ENCODE measurements at places on chromosomes 1 and 21.

DNA sequence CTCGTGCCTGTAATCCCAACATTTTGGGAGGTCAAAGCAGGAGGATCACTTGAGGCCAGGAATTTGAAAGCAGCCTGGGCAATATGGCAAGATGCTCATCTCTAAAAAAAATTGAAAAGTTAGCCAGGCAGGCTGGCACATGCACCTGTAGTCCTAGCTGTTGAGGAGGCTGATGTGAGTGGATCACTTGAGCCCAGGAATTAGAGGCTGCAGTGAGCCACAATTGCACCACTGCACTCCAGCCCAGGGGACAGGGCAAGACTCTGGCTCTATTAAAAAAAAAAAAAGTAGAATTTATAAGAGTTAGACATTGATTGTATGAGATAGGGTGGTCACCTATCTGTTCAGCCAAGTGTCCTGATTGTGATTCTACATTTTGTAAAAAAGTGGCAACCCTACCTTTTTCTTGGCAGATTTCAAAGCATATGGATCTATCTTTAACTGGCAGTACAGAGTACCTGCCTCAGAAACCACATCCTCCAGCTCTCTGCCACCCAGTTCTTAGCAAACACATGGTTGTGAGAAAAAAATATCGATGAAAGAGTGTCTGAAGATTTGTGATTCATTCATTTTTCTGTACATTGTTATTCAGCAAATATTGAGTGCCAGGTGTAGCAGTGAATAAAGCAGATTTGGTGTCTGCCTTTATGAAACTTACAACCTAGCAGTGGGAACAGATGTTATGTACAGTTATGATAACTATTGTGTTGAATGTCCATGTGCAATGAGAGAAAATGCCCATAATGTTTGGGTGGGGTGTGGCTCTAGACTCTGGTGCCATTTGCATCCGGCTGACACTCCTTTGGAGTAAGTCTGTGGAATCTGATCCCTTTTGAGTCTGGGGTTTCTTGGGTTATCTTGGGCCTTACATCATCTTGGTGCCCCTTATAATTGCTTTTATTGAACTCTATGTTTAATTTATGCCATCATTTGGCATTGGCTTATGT lies 82.5 kb downstream of the ST3GAL3 start:
- DNase-seq = no peak

GRCh38 chr1:206705191-206705590 lies 20.5 kb downstream of the MAPKAPK2 start:
- peak; percentile 20 for DNase-seq

GRCh38 chr1:59498640-59499039 lies 201.7 kb downstream of the FGGY start:
- no peak for DNase-seq

DNA sequence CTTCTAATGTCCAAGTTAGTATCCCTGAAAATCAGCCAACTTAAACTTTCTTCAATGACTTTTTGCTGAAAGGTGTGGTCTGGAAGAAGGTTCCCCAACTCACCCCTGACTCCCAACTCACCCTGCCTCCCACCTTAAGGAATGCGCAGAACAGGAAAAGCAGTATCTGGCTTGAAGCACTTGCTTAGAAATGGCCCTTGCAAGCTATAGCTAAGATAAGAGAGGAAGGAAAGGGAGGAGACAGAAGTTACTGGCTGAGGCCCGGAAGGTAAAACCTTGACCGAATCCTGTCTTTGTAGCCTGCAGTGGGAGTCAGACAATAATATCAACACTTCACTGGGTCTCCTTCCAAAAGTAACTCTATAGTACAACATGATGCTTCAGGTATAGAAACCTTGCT lies 2.9 kb downstream of the CYYR1 start:
- DNase-seq = no peak

DNA sequence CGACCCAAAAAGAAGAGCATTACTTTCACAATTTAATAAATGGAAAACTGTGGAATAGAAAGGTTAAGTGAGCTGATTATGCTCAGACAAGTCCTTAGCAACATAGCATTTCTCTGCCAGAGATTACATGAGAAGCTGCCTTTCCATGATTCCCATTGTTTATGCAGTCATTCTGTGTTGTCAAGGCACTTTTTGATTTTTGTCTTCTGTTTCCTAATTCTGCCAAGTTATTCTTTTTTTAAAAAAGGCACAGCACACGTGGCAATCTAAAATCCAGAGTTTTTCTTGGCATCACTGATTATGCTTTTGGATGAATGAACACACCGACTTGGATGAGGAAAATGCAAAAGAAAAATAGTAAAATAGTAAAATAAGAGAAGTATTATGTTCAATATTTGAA lies 185.0 kb downstream of the RGS7 start:
- no peak for DNase-seq

GRCh38 chr1:162571696-162572095 lies 10.2 kb downstream of the UAP1 start:
- no peak for DNase-seq

DNA sequence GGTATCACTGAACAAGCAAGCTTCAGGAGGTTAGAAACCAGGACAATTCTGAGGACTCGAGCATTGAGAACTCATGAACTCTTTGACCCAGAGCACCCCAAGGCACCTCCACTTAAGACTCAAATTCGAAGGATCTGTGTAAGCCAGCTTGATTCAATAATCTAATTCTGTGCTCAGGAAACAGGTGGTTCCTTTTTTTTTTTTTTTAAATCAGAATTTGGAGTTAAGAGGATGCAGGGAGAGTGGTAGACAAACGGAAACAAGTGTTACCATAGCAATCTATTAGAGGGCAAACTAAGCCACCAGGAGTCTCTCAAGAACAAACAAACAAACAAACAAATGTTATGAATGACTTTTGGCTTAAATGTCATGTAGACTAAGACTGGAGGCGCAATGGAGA lies 53.8 kb upstream of the DPH5 start:
- DNase-seq = no peak

GRCh38 chr1:31779687-31780086 lies 15.5 kb upstream of the ADGRB2 start:
- no peak for DNase-seq

GRCh38 chr1:184531296-184531695 lies 144.5 kb downstream of the C1orf21 start:
- DNase-seq = no peak

DNA sequence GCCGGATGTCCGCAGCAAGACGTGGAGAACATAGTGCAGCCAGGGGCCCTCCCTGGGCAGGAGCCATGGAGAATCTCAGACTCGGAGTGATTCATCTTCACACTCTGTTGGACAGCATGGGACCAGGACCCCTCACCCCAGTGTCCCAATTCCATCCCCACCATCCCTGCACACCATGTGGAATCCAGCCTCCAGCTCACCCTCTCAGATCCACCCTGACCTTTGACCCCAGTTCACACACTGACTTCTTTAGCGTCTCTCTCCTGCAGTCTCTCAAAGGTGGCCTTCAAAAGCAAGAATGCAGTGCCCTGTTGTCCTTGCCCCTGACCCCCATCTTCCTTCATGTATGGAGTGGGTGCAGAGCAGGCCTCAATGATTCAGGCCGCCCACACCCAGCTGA lies 2.1 kb upstream of the TNNI1 start:
- DNase-seq = no peak

DNA sequence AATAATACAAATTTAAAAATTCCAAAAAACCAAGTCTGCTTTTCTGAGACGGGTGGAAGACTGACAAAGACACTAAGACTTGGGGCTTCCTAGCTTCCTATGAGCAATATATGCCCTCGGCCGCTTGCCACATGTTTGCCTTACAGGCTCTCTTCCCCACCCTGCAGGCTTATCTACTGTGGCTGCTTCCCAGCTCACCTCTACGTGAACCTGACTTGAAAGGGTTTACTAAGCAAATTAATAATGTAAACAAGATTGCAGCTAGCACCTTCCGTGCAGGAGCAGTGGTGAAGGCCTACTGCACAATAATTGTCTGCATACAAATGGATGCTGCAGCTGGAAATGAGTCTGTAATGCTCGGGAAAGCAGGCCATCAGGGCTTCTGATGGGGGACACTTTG lies 152.9 kb upstream of the DAB1 start:
- no peak for DNase-seq

GRCh38 chr1:162994921-162995320 lies 74.2 kb upstream of the RGS4 start:
- no peak for DNase-seq

DNA sequence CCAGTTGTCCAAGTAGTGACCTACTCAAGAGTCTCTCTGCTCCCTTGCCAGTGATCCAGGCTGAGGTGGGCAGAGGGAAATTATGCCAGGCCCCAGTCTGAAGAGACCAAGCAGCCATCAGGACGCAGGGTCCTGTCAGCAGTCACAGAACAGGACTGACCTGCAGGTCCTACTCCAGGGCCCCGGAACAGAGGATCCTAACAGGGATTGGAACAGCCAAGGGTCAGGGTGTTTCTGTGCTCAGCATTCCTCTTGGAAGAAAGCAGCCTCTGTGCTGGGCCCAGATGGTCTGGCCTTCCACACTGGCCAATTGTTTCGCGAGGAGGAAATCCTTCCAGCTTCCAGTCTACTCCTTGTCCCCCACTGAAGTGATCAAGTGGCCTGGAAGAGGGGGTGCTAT lies 41.6 kb upstream of the USP1 start:
- no peak for DNase-seq

DNA sequence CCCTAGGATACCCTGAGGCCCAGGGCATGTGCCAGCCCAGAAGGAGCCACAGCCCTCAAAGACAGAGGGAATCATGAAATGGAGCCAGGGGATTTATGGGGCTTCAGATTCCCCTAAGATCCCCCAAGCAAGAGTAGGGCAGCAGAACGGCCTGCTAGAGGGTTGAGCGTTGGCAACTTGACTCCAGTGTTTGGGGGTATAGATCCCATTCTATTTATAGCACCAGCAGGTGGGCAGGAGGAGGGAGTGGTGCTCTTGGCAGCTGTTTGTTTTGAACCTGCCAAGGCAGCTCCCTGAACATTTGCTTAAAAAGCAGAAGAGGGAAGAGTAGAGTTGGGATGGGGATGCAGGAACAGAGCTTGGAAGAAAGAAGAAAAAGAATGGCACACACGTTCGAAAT lies 33.7 kb downstream of the GLUL start:
- DNase-seq = no peak

DNA sequence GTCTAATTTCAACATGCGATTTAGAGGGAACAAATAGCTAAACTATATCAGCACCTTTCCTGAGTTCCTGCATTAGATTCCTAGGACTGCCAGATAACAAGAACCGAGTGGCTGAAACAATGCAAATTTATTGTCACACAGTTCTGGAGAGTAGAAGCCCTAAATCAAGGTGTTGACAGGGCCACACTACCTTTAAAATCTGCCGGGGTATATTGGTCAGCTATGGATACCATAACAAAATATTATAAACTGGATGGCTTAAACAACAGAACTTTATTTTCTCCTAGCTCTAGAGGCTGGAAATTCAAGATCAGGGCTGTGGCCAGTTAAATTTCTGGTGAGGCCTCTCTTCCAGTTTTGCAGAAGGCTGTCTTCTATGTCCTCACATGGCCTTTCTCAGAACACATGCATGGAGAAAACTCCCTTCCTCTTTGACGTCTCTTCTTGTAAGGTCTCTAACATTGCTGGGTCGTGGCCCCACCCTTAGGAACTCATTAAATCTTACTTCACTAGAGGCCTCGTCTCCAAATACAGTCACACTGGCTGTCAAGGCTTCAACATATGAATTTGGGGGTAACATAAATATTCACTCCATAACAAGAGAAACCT lies 144.3 kb downstream of the FCRL5 start:
- no peak for DNase-seq

DNA sequence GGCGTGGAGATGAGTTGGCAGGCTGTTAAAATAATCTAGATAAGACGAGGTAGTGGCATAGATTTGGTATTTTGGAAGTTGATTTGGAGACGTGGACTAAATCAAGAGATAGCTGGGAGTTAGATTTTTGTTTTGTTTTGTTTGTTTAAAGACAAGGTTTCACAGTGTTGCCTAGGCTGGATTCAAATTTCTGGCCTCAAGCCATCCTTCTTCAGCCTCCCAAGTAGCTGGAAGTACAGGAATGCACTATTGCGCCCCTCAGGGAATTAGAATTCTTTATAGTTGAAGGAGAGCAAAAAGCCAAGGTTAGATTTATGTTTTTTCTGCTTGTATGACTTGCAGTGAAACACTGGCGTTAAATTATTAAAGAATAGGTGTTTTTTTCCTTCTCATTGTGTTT lies 22.3 kb upstream of the SNRPE start:
- no peak for DNase-seq

DNA sequence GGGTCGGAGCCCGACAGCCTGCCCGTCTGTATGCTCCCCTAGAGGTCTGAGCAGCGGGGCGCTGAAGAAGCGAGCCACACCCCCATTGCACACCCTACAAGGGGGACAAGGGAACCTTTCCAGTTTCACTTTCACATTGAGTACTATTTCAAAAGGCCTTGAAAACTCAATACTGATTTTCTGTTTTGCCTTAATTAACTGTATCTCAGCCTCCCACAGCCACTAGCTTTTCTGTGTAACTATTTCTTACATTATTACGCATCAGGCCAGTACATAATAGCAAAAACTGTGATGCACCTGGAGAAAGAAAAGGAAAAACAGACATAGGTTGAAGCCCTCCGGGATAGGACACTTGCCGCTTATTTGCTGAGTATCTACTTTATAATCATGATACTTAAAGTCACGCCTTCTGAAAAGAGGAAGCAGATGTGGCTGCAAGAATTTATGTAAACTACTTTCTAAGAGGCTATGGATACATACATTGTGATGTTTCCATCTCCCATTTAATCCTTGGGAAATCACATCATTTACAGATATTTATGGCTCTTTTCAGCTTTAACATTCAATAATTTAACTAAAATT lies 1719.5 kb downstream of the MRPL39 start:
- DNase-seq = no peak
